ENCODE measurements at places on chromosomes 4 and X. TPM values are rescaled to one million over a fixed set of nuclear protein-coding genes. Genes with fewer than 3 reads are reported as not detected.

The MEPE gene
- total RNA-seq: not detected

The CORIN gene
- 0.05 TPM for total RNA-seq

The SFRP2 gene
- total RNA-seq: not detected

The CLNK gene
- total RNA-seq: not detected

The AKAP14 gene
- not detected for total RNA-seq

The GLRA3 gene
- total RNA-seq: not detected

The PPBP gene
- 3.9 TPM for total RNA-seq

The EMCN gene
- not detected for total RNA-seq

The ELK1 gene
- total RNA-seq: 30.1 TPM

The ZCCHC18 gene
- total RNA-seq: not detected

The PF4V1 gene
- total RNA-seq: not detected

The KDM6A gene
- total RNA-seq: 24.0 TPM

The CLDN2 gene
- not detected for total RNA-seq

The HAUS3 gene
- 9.8 TPM for total RNA-seq

The ETNPPL gene
- total RNA-seq: not detected
